ENCODE measurements at places on chromosomes 7 and 10.

GRCh38 chr10:846126-846685, 85.3 kb downstream of the LARP4B start:
- DNase-seq, result no peak

DNA sequence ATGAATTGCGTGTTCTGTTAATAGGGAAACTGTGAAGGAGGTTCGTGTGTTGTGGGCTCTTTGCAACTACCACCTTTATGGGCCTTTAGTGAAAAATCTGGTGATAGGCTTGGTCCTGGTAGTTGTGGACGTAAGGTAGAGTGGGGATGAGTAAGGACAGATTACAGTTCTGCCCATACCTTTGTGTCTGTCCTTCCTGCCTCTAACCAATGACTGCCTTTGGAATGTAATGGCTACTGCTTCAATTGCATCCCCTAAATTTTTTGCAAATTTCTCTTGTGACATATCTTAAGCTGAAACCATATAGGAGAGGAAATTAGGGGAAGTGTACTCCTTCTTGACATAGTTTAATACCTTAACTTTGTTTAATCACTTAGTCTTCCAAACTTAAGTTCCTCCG, 82.3 kb downstream of the ADK start:
- no peak for DNase-seq

DNA sequence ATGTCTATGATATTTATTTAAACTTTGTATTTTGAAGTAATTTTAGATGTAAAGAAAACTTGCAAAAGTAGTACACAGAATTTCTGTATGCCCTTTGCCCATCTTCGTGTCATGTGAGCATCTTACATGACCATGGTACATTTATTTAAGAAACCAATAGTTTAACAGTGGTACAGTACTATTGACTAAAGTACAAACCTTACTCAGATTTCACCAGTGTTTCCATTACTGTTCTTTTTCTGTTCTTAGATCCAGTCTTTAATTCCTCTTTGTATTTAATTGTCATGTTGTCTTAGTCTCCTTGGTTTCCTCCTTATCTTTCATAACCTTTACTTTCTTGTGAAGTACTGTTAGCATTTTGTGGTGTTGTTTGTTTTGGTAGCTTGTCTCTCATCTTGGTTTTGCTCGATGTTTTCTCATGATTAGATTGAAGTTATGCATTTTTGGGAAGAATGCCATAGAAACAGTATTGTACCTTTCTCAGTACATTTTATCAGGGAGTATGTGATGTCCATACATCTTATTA, 24.1 kb downstream of the TAX1BP1 start:
- DNase-seq, result no peak

DNA sequence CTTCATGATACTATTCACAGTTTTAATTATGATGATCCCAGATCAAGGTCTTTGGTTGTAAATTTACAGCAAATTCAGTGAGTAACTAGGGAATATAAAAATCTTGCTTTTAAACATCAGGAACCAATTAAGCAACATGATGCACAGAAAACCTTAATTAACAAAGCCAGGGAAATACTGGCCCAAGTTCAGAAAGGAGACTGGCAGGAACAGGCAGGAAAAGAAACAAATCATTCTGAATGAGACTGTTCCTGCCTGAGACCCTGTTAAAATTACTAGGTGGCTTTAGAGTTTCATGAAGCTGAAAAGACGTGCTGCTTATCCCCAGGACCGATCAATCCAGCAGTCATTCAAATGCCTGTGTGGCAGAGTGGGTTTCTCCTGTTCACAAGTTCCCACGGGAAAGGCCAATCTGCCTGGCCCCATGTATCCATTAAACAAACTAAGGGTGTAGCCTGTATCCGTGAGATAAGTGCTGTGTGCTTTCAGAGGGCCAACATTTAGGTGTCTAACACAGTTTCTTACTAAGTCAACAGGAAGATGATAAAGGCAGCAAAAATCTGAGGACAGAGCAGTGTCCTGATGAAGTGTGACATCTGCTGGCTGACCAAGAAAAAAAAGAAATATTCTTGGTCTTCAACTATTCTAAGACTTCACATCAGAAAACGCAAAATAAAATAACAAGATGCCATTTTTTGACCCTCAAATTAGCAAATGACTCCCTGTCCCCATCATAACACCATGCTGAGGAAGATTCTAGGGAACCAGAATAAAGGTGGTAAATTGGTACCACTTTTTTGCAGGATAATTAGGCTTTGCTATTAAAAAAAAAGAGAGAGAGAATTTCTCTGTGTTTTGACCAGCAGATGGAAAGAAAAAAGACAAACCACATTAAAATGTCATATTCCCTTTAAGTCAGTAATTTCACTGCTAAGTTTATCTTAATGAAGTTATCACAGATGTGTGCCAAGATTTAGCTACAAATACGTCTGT, 34.2 kb downstream of the PUS7 start:
- DNase-seq, result no peak

GRCh38 chr7:121204537-121204936, 124.3 kb upstream of the WNT16 start:
- no peak for DNase-seq

DNA sequence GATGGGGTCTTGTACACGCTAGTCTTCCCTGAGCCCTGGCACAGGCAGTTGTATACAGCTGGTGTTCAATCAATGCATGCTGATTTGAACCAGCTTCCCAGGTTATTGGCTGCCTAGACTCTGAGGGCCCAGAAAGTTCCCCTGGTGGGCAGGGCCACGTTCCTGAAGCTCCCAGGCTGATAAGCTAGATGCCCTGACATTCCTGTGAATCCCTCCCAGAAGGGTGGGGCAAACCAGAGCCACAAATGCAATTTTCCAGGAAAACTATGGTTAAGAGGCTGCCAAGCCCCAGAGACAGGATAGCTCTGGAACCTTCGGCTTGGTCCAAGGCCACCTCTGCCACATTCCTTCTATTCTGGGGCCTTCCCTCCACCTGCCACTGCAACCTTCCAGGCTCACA, 78.2 kb downstream of the FAM53B start:
- no peak for DNase-seq

DNA sequence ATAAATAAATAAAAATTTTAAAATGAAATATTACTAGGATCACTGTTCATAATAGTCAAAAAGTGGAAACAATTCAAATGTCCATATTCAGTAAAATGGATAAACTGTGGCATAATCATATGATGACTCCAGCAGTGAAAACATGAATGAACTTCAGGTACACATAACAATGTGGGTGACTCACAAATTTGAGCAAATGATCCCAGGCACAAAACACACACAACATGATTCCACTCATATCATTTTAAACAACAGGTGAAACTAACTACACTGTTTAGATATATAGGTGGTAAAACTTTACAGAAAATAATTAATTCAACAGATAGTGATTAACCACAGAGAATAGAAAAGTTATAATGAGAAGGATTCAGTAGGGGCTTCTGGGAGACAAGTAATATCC, 14.7 kb upstream of the SAMD8 start:
- no peak for DNase-seq

DNA sequence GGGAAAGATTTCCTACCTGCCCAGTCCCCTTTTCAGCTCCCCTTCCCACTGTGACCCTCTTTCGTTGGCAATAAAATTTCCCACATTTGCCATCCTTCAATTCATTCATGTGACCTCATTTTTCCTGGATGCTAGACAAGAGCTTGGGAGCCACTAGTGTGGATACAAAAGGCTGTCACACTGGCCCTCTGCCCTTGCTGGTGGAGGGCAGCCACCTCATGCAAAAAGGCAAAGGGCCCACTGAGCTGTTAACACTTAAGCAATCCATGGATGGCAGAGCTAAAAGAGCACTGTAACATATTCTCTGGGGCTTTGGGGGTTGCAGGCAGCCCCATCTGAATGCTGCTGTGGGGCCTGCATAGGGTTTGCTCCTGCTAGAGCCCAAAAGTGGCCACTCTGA, 315.1 kb downstream of the NEBL start:
- DNase-seq, result no peak

DNA sequence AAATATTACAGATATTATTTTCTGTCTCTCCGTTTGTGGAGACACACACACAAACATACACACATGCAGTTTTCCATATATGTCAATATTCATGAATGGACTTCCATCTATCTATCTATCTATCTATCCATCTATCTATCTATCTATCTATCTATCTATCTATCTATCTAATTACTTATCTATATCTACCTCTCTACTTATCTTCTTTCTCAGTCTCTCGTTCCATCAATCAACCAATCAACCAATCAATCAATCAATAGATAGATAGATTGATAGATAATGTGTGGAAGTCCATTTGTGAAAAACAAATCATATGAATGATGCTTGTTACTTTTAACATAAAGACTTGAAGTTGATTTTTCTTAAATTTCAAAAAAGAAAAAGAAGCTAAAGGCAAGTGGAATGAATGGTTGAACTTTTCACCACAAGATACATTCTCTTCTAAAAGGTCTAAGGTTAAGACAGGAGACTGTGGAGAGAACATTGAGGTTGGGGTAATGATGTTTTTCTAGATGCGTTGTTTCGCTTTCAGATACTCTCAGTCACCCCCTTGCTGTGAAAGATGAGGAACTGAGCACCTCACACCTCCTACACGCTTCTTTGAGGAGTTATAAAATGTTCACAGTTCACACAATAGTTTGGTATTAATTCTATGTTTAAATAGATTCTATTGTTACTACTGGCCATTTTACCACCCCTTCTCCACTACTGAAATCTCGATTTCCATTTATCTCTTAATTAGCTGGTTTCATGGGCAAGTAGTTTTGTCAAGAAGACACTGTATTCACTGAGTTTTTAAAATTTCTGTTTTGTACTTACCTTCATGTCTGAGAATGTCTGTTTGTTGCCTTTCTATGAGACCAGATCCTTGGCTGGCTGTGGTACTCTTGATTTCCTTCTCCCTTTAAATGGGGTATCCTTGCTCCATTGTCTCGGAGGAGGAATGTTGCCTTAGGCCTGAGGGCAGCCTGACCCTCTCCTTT, 114.1 kb downstream of the EMX2 start:
- DNase-seq, result no peak

- no peak for DNase-seq
Observed at GRCh38 chr10:11354823-11355222, 256.6 kb downstream of the USP6NL start.

DNA sequence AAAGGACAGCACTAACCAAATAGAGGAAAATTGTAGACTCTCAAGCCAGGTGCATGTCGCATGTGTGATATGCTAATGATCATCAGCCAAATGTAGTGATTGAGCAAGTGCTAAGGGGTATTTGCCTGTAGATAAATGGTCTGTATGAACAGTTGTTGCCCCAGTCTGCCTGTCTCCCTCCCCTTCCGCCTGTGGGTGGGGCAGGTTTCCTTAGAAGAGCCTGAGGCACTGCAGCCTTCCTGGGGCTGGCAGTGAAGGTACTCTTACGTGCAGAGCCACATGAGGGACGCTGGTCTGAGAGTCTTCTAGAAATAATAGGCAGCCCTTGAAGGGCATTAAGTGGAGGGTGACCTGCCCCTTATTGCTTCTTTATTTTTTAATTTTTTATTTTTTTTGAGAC, 152.1 kb downstream of the SNX10 start:
- no peak for DNase-seq

DNA sequence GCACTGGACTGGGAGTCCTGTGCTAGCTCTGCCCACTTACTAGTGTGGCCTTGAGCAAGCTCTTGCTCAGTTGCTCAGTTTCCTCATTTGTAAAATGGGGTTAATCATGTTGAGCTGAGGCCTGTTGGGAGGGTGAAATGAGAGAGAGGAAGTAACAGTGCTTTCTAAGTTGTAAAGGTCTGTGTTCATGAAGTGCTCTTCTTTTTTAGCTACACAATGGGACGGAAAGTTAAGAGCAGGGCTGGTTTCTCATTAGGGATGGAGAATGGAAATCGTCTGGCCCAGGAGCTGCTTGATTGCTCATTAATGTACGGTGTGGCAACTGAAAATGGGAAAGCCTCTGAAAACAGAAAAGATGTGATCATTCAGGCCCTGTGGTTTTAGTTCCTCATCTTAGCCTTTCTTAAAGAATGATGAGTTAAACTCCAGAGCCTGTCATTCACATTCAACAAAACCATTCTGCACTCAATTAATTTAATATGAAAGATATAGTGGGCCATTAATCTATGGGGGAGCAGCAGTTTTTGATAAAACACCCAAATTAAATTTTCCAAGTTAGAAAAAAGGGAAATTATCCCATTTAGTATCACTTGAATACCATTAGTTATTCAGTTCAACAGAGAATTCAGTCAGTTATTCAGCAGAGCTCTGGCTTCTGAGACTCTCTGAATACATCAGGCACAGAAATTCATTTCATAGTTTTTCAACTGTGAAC, 60.5 kb downstream of the SH2D4B start:
- DNase-seq, result no peak

DNA sequence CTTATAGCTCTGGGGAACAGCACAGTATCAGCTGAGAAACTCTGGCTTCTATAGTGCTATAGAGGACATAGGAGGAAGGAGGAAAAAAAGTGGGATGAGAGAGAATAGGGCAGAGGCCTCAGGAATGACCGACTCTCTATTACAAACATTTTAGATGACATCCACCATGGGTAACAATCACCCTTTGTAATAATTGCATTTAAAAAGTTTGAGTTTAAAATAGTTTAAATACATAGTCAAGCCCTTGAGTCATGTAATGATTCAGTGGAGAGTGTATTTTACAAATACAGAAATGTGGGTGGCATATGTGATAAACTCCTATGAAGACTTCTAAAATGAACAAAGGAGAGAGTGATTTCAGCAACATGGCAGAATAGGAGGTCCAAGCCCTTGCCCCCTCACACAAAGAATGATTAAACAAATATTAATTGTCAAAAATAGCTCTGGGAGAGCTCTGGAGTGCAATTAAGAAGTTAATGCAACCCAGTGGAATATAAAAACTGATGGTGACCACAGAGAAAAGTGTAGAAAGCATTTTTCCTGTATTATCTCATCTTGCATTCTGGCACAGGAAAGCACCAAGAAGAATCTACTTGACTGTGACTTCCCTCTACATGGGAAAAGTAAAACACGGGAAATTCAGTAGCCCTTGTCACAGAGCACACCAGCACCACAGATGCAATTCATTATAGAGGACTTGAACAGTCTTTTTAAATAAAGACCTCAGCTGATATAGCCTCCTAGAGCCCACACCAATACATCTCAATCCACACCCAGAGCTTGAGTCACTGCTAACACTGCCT, 569.0 kb upstream of the SORCS1 start:
- no peak for DNase-seq

DNA sequence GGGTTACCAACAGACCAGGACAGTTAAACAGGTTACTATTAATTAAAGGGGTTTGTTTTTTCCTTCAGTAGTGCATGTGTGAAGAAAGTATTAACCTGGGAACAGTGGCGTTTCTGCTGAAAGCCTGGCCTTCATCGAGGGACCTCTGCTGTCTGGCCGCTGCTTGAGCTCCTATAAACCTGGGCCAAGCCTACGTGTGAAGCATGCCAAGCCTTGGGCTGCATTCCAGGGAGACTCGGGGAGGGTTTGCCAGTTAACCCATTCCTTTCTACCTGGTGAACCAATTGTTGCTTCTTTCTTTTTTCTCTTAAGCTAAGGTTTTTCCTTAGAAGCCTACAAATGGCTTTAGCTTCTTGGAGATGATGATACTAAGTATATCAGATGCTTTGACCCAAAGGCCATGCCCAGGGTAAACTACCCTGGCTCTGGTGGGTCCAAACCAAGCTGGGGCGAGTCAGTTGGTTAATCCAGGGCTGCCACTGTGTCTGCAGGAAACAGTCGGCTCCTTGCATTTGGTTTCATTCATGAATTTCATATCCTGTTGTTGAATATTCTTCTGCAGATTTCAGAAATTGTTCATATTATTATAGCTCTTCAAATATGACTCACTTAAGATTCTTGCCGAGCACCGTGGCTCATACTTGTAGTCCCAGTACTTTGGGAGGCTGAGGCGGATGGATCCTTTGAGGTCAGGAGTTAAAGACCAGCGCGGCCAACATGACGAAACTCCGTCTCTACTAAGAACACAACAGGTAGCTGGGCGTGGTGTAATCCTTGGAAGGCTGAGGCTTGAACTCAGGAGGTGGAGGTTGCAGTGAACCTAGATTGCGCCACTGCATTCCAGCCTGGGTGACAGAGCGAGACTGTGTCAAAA, 23.8 kb downstream of the PFKP start:
- no peak for DNase-seq

Measured in stimulated activated CD8-positive, alpha-beta memory T cell treated with anti-CD3 and anti-CD28 coated beads, Interleukin-7, amount 100 ng/mL, for 1 hour (primary cell).